Stimulated activated naive B cell treated with anti-CD40 and anti-IgM and Interleukin-4, amounts not matched to agents 10 μg/mL and 1 μg/mL and 100 μg/mL, for 72 hours (primary cell): ENCODE measurements at places on chromosomes 16 and 17.

DNA sequence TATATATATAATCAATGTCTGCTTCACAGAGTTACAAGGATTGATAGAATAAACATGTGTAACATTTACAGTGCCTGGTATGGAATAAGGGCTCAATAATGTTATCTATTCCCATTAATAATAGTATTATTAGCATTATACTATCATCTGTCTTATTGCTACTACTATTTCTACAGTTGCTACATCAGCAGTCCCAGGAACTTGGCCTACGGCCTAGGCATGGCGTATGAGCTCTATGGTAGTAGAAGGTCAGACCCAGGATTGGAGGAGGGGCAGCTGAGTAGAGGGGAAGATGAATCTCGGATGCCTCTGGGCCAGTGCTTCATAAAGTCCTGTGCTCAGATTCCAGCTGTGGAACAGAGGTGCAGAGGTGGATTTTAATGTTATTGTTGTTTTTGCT lies 146.3 kb upstream of the TBX2 start:
- DNase-seq = no peak

DNA sequence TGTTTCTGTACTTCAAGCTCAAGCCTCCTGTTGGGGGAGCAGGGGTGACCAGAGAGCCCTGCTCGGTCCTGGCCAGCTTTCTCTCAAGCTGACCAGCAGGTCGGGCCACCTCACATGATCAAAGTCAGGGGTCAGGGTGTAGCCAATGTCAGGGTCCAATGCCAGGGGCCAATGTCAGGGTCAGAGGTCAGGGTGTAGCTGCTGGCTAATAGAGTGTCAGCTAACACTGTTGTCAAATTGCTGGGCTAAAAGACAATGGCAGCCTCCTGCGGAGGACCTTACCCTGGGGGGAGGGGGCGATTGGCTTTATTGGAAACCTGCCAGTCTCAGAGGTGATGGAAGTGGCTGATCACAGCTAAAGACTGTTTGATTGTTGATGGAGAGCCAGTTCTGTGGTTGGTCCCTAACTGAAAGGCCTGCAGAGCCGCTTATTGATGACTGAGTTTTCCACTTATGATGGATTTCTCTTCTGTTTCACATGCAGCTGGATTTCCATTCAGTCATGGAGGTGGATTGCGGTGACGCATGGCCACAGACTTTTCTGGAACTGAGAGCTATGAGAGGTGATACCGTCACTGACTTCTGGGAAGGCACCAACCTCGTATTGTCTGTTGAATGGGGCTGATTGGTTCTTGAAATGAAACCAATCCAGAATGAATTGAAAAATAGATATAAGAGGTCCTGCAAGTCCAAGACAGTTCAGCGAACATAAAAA lies 97.4 kb upstream of the ZFHX3 start:
- no peak for DNase-seq

- no peak for DNase-seq
Observed at GRCh38 chr16:66591018-66591417, 11.8 kb downstream of the CMTM2 start.

- no peak for DNase-seq
Observed at GRCh38 chr17:62791767-62792446, 16.2 kb downstream of the MARCHF10 start.

- no peak for DNase-seq
Observed at GRCh38 chr16:30051518-30051917, 14.0 kb upstream of the ALDOA start.

DNA sequence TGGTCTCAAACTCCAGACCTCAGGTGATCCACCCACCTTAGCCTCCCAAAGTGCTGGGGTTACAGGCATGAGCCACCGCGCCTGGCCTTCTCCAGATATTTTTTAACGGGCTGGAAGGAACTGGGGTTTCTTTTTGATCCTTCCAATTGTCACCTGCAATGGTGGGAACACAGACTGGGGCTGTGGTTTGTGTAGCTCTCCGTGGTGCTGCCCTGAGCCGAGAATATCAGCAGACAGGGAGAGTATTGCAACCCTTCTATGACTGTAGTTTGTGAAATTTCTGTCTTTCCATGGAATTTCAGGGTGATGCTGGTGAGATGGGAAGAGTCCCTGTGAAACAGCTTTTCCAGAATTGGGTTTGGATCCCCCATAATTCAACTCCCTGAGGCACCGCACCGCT lies 263.5 kb downstream of the ENGASE start:
- no peak for DNase-seq

GRCh38 chr16:47640661-47641060 lies 179.5 kb downstream of the PHKB start:
- no peak for DNase-seq

DNA sequence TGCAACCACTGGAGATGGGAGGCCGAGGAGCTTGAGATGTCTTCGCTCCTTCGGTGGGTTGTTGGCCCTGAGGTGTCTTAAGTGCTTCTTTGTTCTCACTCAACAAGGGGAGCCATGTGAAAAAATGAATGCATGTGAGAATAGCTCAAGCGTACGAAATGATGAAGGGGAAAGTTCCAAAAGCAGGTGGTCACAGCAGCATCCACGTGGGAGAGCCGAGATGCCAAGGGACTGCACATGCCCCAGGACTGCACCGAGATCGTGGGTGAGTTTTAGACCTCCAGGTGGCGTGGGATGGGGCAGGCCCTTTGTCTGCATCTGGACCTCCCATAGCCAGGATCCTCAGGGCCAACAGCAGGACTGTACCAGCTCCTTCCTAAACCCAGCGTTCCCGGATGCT lies 8.1 kb downstream of the SLC38A8 start:
- no peak for DNase-seq
